ENCODE measurements at places on chromosomes 2 and 18.
A peak's percentile ranks its signal among the peaks of the same experiment; 100 is the strongest.

- DNase-seq, result no peak
Observed at GRCh38 chr2:111108745-111109271, 11.9 kb upstream of the BCL2L11 start.

DNA sequence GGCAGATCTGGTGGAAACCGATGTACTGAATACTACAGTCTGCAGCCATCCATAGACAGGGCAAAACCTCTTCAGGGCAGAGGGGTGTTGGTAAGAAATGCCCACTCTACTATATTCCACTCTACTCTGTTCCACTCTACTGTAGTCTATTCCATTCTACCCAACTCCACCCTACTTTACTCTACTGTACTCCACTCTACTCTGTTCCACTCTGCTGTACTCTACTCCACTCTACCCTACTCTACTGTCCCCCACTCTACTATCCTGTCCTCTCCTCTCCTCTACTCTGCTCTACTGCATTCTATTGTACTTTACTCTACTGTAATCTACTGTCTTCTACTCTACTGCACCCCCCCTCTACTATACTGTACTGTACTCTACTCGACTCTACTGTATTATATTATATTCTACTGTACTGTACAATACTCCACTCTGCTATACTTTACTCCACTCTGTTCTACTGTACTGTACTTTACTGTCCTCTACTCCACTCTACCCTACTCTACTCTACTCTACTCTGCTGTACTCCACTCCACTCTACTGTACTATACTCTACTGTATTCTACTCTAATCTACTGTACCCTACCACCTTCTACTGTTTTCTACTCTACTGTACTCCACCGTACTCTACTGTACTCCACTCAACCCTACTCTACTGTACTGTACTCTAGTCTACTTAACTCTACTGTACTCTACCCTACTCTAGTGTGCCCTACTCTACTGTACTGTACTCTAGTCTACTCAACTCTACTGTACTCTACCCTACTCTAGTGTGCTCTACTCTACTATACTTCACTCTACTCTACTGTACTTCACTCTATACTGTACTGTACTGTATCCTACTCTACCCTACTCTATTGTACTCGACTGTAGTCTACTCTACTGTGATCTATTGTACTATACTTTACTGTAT, 17.0 kb upstream of the FOXI3 start:
- no peak for DNase-seq

DNA sequence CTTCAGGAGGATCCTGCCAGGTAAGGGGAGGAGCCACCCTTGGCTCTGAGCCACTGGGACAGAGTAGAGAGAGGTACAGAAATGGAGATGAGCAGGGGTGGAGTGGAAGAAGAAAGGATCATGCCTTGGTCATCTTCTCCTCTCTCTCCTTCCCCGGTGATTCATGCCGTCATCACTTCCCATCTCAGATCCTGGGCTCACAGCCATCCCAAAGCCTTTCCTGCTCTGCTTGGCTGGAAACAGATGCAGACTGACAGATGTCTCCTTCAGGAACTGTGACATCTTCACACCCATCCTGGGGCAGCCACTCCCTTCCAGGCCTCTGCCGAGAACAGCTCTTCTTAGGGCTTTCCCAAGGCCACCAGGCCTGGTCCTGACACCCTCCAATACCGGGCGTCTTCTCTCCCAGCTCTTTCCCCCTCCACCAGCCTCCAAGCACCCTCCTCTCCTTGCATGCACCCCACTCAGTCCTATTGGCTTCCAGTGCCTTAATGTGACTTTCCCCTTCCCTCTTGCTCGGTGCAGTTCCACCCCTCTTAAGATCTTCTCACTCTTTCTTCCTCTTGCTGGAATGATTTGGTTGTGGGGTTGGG, 58.3 kb upstream of the TNP1 start:
- DNase-seq, result peak; percentile 16

GRCh38 chr2:95301876-95302641, 4.9 kb downstream of the KCNIP3 start:
- DNase-seq, result no peak

DNA sequence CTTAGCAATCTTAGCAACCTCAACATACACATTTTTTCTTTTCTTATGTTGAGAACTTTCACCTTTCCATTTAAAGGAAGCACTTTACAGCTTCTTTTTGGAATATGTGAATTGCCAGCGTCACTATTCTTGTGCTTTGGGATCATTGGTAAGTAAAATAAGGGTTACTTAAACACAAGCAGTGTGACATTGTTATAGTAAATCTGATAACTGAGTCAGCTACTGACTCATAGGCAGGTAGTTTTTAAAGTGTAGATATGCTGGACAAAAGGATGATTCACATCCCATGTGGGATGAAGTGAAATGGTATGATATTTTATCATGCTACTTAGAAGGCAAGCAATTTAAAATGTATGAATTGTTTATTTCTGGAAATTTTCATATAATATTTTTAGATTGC, 637.2 kb downstream of the DCDC2C start:
- DNase-seq, result no peak

GRCh38 chr2:206084439-206084869, 1.5 kb downstream of the INO80D start:
- peak; percentile 36 for DNase-seq

- DNase-seq, result no peak
Observed at GRCh38 chr2:186440506-186440905, 45.6 kb upstream of the ZC3H15 start.

- DNase-seq, result no peak
Observed at GRCh38 chr2:25378731-25379490, 37.2 kb upstream of the DNMT3A start.

DNA sequence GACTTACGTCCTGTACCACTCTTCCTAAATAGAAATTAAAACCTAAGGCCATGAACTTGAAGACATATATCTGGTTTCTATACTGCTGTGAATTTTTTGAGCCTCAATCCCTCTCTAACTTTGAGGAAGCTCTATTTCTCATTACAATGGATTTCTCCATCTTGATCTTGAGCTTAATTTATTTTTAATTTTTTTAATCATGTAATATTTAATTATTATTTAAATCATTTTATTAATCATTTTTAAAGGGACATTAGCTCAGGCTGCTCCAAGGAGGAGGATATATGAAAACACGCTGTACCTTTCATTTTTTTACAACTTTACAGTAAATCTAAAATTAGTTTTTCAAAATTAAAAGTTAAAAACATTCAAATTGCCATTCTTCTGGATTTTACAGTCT, 540.5 kb downstream of the SATB2 start:
- DNase-seq, result no peak

DNA sequence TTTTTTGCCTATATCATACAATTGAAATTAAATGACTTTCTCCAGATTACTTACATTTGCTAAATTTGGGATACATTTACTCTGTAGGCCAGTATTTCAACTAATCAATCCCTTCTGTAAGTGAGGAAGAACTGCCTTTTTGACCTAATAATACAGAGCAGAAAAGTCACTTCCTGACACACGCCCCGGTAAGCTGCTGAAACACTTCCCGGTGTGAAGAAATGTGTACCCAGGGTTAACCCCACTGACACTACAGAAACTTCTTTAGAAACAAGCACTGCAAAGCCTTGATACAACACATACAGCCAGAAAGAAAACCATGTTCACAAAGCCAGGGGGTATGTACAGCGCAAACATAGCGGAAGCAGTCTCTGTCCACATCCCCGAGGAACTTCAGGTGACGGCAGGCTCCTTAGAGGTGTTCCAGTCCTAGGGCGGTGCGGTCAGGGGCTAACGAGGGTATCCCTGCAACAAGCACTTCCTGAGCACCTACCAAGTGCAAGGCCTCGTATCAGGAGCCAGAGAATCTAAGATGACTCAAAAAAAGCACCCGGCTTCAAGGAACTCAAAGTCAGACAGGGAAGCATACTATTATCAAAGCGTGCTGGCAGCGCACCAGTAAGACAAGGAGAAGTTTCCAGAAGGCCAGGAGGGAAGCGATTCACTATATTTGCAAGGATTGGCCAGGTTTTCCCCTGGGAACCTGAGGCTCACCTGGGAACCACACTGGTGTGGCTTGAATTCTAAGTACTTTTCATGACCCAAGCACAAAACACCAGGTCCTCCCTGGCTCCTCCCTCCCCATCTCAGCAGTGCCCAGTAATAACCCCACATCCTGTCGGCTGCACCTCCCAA, 46.6 kb downstream of the ZNF516 start:
- no peak for DNase-seq

DNA sequence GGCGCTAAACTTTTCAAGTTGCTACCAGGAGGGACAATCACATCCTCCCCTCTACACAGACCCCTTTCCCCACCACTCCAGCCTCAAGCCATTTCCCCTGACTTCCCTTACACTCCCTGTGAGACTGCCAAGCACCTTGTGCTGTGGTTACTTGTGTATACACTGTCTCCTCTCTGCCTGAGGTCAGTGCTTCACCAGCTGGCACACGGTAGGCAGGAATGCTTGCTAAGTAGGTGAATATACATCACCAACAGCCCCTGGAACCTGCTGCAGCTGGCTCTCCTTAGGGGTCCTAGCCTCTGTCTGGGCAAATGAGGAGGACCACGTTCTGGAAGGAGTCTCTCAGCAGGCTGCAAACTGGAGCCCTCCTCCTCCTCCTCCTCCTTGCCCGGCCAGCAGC, 38.3 kb upstream of the ACAA2 start:
- peak; percentile 17 for DNase-seq

- no peak for DNase-seq
Observed at GRCh38 chr18:54357082-54357659, 487 bp downstream of the STARD6 start.

- DNase-seq, result peak; percentile 14
Observed at GRCh38 chr18:79200546-79201268, 131.5 kb downstream of the ATP9B start.

- DNase-seq, result no peak
Observed at GRCh38 chr2:46643493-46643892, 164.1 kb downstream of the TMEM247 start.

DNA sequence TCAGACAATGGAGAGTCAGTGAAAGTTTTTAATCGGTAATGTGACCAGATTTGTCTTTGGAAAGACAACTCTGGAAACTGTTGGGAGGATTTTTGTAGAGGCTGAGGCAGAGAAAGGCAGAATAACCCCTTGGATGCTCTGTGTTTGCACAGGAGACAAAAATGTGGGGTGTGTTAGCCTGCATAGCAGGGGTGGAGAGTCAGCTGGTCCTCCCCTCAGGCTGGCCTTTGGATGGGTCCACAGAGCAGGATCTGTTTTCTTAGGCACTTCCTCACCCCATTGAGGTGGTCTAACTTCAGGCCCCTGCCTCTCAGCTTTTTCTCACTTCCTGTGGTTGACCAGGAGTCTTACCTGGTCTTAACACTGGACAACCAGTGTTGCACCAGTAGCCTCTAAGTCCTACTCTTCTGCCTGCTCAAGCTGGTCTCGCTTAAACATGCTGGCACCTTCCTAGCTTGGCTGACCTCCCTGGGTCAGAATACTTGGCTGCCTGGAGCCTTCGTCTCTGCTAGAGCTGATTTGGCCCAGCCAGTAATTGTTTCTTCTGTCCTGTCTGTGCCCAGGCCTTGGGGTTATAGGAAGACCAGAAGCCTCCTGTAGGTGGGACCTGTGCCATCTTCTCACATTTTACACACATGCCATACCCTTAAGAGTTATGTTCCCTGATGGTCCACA, 259.8 kb upstream of the RASGRP3 start:
- no peak for DNase-seq

GRCh38 chr2:236970656-236971010, 115.1 kb upstream of the COPS8 start:
- no peak for DNase-seq

DNA sequence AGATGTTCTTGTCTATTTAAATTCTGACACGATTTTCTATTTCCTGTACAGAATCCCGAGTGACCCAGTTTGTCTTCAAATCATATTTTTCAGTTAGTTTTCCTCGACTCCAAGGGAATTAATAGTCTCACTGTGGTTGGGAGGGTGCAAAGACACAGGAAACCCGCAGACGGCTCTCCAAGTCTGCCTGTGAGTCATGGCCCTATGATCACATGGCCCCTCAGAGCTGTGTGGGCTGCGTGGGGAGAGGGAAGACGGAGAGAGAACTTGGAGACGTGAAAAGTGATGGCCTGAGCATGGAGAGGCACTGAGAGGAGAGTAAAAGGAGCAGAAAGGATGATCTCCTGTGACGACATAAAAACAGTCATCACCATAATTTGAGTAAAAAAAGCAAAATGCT, 989.9 kb downstream of the DCDC2C start:
- no peak for DNase-seq

GRCh38 chr18:10138719-10139118, 224.9 kb downstream of the VAPA start:
- no peak for DNase-seq

GRCh38 chr2:177598326-177599138, 206.0 kb downstream of the AGPS start:
- no peak for DNase-seq

DNA sequence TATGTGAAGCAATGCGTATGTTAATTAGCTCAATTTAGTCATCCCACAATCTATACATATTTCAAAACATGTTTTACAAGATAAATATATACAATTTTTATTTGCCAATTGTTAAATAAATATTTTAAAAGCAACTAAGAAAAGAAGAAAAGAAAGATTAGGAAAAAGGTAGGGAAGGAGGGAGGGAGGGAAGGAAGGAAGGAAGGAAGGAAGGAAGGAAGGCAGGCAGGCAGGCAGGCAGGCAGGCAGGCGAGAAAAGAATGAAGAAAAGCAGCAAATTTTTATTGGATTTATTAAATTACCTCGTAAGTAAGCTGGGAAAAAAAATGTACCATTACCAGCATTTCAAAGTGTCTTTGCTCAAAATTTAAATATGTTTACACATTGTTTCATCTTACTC, 30.5 kb downstream of the NOL4 start:
- DNase-seq, result no peak

- no peak for DNase-seq
Observed at GRCh38 chr2:203427061-203427460, 98.9 kb downstream of the ABI2 start.

- peak; percentile 68 for DNase-seq
Observed at GRCh38 chr2:105961599-105962146, 217.0 kb downstream of the NCK2 start.

DNA sequence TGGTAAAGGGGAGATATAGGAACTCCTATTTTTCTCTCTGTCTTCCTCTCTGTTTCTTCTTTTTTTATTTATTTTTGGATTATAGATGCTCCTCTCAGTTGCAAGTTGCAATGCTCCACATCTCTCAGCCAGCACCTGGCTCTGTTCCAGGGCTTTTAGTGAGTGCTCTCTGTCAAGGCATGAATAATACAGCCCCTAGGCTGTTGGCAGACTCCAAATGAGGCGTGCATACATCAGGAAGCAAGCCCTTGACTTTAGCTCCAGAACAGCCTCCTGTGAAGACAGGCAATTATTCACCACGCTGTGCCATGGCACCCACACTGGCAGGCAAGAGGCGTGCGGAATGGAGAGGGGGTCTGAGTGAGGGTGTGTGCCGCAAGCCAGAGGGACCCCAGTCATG, 228.1 kb upstream of the PXDN start:
- DNase-seq, result peak; percentile 100

DNA sequence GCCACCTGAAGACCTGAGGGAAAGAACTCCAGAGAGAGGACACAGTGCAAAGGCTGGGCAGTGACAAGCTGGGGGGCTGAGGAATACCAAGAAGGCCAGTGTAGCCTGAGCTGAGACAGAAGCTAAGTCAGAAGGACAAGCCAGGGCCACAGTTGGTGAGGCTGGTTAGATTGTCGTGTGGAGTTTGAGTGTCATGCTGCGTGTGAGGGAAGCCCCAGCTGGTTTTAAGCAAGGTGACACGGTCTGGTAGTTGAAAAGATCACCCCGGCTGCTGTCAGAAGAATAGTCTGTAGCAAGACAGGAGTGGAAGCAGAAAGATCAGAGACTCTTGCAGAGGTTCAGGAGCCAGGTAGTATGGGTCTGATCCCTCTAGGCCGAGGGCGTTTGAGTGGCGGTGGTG, 50.6 kb upstream of the RMDN2 start:
- DNase-seq, result no peak

- no peak for DNase-seq
Observed at GRCh38 chr2:171410101-171410500, 23.7 kb downstream of the METTL8 start.

Data from NCI-H345 (cell line).